ENCODE measurements at places on chromosomes 2 and 18.

DNA sequence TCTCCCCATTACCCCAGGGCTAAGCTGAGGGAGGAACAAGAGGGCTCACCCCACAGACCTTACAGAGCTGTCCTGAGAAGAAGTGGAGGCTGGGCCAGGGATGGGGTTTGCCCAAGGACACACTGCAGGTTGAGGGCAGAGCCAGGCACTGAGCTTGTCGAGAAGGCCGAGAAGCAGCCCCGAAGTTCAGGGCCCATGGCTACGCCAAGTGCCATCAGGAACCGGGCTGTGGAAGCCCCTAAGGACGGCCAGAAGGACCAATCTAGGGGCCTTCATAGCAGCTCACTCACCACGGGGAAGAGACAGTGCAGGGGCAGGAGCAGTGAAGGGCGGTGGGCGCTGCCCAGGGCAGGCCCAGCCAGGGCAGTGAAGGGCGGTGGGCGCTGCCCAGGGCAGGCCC is 18.6 kb upstream of the AGXT start:
- DNase-seq = no peak

GRCh38 chr2:151470556-151470955 is 60.9 kb downstream of the RIF1 start:
- no peak for DNase-seq

DNA sequence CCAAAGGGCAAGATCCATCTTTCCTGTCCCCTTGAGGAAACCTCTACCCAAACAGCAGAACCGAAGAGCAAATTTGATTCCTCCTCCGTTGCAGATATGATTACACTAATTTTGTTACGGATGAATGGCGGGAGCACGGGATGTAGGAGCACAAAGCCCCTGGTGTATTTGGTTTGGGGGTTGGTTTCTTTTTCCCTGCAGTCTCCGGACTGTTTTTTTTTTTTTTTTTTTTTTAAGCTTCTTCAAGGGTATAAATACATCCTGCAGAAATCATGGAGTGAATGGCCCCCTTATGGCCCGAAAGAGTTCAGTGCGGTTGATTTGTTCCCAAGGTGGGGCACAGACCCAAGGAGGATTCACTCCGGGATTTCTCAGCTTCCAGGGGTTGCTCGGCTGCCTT is 135.3 kb upstream of the SH3BP4 start:
- no peak for DNase-seq

DNA sequence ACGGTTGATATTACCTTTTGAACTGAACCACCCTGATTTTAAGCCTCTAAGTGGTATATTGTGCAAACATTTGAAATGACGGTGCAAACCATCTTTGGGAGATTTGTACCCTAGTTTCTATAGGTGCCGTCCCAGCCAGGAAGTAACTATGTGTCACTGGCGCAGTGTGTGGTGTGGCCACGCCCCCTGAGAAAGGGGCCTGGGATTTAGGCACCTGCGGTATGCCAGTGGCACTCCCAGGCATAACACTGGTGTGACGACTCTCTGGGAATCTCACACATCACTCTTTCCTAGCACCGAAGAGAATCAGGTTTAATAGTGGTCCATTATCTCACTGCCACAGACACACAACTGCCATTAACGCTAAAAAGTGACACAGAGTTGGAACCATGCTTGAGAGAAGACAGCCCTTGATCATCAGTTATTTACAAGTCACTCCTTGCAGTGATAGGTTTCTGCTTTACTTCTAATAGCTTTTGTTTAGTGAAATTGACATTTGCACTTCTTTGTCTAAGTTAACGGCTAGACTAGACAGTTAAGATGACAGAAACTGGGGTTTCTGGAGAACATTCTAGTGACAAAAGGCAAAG is 11.1 kb downstream of the AQP4 start:
- DNase-seq = no peak

DNA sequence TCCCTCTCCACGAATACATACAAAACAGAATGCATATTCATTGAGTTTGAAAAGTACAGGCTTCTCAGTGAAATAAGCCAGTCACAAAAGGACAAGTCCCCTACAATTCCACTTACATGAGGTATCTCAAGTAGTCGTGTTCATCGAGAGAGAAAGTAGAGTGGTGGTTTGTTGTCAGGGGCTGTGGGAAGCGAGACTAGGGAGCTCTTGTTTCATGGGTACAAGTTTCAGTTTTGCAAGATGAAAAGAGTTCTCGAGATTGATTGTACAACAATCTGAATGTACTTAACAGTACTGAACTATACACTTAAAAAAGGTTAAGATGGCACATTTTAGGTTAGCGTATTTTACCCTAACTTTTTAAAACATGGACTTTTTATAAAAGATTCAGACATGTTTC is 71.5 kb upstream of the TTC39C start:
- DNase-seq = no peak

DNA sequence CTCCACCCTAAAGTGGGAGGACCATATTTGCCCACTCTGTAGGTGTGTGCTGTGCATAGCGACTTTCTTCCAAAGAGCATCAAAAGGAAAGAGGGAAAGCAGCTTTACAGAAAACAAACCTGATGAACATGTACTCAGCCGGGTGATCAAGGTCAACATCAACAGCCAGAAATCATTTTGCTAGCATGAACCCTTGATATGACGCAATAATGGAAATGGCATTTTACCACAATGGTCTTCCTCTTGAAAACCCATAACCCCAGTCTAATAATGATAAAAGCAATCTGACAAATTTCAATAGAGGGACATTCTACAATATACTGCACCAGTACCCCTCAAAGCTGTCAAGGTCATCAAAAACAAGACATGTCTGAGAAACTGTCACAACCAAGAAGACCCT is 350.2 kb downstream of the FBXO15 start:
- no peak for DNase-seq

GRCh38 chr2:37244017-37244416 is 12.6 kb downstream of the NDUFAF7 start:
- DNase-seq = no peak

DNA sequence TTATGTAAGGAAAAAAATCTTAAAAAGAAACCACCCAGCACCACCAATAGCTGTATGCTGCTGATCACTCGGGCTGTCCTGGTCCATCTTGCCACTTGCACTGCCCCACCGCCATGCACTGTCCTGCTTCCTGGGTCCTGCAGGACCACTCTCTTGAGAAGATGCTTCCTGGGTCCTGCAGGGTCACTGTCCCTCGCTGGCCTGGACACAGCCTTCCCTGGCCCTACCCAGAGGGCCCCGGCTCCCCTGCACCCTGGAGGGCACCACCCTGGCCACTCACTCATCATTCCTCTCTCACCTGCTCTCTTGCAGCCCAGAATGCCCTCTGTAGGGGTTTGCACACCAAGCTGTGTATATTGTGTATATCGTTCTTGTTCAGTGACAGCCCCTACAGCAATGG is 2.4 kb upstream of the OTOS start:
- DNase-seq = no peak

DNA sequence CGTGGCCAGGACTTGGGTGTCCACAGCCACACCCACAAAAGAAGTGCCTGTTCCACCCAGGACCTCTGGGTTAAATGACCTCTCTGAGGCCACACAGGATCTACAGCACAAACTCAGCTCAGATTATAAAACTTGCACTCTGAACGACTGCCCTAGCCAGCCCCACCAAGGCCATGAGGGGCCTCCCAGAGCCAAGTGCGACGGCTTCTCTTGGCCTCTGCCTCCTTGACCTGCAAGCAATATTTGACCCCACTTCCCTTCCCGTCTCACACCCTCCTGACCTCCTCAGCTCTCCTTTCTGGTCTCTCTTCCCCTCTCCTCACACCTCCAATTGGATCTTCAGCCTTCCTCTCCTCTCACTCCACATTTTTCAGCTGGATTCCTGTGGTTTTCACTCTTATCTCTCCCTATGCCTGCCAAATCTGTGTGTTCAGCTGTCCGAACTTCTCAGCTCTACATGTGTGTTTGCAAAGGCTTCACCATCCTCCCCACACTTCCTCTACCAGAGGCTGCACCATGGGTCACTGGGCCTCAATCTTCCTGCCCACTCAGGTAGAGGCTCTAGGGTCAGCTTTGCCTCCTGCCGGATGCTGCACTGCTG is 25.3 kb upstream of the STEAP3 start:
- no peak for DNase-seq

GRCh38 chr2:204228169-204228886 is 291.8 kb downstream of the ICOS start:
- no peak for DNase-seq
